ENCODE measurements at places on chromosomes 1 and 21.

DNA sequence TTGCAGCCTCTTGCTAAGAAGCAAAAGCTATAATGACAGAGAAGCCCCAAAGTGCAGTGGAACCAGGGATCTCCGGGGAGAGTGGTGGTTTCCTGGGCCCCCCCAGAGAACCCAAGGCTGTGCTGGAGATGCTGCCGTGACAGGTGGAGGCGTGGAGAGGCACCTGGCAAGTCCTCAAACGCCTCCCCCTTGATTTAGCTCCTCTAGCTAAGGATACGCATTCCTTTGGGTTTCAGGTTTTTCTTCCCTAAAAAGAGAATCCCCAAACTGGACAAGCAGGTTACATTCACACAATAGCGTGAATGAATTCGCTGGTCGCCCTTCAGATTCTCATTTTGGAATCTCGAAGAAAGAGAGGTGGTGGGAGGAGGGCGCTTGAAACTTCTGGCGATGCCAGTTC is 853 bp upstream of the ATP1A1 start:
- DNase-seq = no peak

- DNase-seq = no peak
Measured at GRCh38 chr1:111212634-111213335, 12.3 kb upstream of the DENND2D start.

DNA sequence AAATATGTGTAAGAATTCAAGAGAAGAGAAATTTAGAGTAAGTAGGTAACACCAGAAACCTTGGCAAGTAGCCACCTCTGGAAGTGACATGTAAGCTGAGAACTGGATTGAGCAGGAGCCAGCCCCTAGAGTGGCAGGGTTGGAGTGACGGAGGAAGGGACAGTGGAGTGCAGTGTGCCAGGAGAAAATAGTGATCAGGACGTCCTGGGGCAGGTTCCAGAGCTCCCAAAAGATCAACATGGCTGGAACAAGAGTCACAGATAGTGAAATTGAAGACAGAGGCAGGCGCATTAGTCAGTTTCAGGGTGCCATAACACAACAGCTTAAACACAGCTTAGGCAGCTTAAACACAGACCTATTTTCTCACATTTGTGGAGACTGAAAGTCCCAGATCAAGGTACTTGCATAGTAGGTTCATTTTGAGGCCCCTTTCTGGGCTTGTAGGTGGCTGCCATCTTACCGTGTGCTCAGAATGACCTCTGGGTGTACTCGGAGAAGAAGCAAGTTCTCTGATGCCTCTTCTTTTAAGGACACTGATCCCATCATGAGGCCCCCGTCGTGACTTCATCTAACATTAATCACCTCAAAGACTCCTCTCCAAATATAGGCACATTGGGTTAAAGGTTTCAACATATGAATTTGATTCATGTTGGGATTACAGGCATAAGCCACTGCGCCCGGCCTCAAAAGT is 37.2 kb downstream of the GNPAT start:
- DNase-seq = no peak

DNA sequence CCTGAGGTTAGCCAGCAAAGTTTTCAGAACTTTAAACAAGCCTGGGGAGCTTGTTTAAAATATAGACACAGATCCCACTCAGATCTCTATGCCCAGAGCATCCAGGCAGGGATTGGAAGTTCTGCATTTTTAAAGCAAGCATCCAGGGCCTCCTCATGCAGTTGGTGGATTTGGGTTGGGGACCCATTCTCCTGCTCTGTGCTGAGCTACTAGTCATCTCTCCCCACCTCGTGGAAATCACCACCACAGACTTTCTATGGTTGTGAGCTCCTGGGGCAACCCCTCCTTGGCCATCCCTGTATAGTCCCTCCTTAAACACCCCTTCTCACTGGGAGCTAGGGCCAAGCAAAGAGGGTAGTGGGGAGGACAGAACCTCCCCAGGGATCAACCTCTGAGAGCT is 73.5 kb upstream of the CASZ1 start:
- no peak for DNase-seq

Measured in HS-27A (cell line).